SIG-M5 (cell line): ENCODE measurements at places on chromosomes 2 and 18.

DNA sequence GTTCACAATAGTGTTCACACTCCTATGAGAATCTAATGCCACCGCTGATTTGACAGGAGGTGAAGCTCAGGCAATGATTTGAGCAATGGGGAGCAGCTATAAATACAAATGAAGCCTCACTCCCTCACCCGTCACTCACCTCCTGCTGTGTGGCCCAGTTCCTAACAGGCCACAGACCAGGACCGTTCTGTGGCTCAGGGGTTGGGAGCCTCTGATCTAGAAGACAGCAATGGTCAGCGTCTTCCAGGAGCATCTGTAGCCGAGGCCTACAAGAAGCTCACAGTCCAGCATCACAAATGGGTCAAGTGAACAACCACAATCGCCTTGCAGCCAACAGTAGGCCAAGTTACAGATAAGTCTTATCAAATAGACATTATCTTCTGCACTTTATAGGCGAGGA, 110.0 kb upstream of the SLC66A3 start:
- DNase-seq = no peak

GRCh38 chr2:146661473-146662096, 1183.2 kb upstream of the ACVR2A start:
- DNase-seq = no peak

GRCh38 chr2:174597345-174598047, at the start of gene WIPF1:
Gene WIPF1, minus strand, starts transcription at chr2:174597804. Its CDS starts 12,231 bp downstream, at chr2:174585573.
- DNase-seq = peak; percentile 70

DNA sequence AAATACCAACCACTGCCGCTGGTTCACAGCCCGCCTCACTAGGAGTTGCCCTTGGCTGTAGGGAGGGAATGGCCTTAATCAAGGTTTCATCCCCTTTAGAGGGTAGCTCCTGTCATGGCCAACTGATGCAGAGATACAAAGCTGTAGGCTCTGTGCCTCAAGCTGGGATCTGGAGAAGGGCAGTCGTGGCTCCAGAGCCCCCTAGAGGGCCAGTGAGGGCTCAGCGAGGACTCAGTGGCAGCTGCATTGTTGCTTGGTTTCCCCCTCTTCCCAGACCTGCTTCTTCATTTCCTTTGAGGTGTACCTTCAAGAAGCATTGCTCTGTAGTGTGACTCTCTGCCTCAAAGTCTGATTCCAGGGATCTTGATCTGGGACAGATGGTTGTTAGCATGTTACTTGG, 302.1 kb downstream of the LPIN1 start:
- DNase-seq = no peak

DNA sequence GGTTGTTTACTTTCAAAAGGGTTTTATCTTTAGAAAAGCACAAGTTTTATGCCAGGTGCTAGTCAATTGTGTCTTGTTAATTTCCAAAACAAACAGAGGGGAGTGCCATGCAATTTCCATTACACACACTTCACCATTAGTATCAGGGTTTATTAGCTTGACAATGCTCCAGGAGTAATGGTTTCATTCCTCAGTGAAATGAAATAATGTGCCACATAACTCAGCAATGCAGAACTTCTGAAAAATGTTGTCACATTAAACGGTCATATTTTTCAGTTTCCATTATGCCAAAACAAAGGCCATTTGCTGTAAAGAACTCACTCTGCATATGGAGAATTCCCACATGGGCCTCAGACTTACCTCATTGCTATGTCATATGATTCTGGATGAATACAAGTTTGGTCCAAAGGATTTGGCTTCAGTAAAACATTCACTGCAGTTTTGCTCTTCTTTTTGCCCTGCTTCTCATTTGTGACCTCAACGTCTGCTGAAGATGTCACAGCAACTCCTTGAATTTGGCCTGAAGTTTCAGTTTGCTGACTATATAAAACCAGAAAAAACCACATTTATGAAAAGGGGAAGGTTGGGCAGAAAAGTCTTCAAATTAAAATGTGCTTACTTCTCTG, 198.2 kb downstream of the SRBD1 start:
- no peak for DNase-seq

DNA sequence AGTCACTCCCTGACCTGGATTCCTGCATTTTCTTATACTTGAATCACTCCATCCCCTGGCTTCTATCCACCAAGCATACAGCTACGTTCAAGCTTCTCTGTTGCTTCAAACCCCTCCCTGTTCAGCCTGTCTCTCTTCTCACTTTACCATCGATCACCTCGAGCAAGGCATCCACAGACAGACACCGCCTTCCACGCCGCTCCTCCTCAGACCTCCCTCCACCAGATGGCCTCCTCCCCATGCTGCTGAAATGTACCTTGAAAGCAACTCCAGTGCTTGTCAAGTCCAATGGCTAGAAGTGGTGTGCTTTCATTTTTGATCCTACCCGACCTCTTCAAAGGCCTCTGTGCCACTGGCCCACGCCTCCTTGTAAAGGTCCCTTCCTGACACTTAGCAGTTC, 131.3 kb upstream of the ACAA2 start:
- DNase-seq = no peak

- peak; percentile 6 for DNase-seq
These were observed 91.4 kb upstream of the BCL2L11 start for GRCh38 chr2:111029181-111029927.

DNA sequence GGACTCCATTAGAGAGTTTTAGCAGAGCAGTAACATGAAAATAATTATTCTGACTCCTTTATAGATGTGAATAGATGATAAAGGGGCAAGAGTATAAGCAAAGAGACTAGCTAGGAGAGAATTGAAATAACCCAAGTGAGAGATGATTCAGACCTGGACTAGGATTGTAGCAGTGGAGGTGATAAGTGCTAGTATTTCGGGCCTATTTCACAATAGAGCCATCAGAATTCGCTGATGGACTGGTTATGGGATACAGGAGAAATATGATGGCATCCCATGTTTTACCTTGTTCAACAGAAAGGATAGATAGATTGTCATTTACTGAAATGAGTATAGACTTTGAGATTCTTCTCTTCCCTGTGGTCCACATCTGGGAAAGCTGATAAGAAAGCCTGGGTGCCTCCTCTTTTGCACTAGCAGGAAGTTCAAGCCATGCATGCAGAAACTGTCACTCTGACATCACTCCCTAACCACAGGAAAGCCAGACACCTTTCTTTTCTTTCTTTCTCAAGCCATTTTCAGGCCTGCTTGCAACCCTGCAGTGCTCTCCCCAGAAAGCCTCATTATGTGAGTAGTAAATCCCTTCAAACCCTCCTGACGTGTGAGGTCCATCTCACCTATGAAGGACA, 25.3 kb downstream of the DYNAP start:
- DNase-seq = no peak

DNA sequence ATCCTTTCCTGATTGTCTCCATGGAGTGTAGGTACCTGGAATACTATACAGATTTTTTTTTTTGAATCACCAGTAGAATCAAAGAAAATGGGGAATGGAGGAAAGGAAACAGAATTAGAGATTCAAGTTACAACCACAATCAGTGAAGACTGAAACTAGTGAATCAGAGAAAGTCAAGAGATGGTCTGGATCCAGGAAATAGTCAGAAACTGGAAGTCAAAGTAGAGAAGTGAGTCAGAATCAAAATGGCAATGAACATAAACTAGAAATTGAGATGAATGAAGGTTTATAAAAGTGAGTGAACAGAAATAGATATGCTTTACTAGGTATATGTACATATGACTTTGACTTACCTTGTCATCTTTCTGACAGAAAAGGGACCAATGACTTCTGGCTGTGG, 579.0 kb downstream of the PLCL1 start:
- DNase-seq = no peak

GRCh38 chr18:57320603-57321002, 31.8 kb upstream of the ST8SIA3 start:
- no peak for DNase-seq

DNA sequence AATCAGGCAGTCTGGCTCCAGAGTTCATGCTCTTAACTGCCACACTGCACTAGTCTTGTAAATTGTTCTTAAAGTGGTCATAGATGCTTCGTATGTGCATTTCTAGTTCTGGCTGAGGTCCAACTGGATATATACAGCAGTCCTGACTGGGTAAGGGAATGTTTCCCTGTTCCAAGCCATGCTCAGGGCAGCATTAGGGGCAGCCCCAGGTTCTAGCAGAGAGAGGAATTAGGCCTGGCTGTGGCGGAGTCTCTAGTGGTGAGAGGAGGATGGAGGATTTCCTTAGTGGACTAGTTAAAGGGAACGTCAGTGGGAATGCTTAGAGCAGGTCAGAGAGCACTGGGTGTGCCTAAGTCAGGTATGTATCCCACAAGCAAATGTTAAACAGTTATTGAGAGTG, 28.0 kb downstream of the UBE2E3 start:
- DNase-seq = no peak
